ENCODE measurements at places on chromosomes 6 and 20. TPM values are rescaled to one million over a fixed set of nuclear protein-coding genes. Genes with fewer than 3 reads are reported as not detected.

GRCh38 chr20:25453035-25453810, 45.8 kb downstream of the GINS1 start:
- DNase-seq = peak; percentile 71

DNA sequence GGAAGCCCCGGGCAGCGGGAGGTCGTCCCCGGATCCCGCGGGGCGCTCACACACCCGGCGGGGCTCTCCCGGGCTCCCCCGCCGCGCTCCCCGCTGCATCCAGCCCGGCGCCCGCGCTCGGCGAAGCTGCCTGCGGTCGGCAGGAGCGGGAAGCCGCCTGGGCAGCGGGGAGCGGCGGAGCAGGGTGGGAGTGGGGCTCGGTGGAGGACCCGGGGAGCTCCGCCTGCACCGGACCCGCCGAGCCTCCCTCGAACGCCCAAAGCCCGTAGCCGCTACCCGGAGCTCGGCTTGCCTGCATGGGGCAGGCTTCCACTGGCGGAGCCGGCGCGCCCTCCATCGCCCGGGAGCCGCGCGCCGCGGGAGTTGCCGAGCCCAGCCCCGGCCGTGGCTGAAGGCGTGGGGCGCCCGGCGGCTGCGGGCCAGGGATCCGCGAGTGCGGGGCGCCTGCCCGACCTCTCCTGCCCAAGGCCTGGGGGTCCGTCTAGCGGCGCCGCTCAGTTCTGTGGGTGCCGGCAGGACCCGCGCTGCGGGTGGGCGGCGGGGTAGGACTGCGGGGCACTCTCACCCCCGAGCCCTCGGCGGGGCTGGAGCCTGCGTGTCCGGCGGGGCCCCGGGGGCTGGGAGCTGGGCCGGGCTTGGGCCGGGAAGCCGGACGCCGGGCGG, 671 bp downstream of the CDH4 start:
- peak; percentile 20 for DNase-seq

DNA sequence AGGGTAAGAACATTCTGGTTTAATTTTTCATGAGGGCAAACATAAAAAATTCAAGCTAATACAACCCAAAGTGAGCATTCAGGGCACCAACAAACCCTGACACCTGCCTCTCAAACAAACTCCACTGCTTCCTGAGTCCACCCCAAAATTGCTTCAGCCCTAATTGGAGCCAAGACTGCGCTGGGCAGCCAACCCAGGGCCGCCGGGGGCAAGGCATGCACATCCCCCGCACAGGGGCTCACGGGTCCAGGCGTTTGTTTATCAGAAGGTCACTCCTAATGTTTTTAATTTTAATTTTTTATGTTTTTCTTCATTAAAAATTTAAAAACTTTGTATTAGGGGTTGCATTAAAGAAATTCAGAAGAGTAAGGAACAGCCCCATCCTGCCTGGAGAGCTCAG, 459.1 kb upstream of the CDH4 start:
- DNase-seq = no peak

GRCh38 chr20:49446808-49447207, 35.7 kb downstream of the KCNB1 start:
- peak; percentile 34 for DNase-seq

- peak; percentile 77 for DNase-seq
These were observed 26.1 kb upstream of the TINAG start for GRCh38 chr6:54282186-54282585.

DNA sequence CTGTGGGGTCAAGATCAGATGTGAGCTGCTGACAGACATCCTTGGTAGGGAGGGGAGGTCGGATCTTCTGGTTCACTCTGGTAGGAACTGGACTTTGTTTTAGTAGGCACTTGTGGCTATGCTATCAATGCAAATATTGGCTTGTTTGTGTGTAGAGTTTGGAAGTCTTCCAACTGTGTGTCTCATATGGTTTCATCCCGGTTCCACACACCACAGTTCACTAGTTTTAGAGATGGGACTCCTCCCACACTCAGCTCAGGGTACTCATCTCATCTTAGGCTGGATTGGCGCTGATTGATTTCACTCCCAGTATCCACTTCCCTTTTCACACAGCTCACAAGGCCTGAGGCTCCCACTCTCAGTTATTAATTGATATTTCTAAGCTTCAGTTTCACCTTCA, 161.3 kb downstream of the THBS2 start:
- DNase-seq = peak; percentile 39

DNA sequence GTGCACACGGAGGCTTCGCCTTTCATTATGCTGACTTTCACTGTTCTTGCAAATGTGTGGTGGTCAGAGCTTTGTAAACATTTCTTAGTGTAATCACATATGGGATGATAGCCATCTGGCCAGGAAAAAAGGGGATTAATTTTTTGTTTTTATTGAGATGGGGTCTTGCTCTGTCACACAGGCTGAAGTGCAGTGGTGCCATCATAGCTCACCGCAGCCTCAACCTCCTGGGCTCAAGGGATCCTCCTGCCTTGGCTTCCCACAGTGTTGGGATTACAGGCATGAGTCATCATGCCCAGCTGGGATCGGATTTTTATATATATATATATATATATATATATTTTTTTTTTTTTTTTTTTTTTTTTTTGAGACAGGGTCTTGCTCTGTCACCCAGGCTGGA, 11.0 kb upstream of the TIAM2 start:
- DNase-seq = peak; percentile 55

DNA sequence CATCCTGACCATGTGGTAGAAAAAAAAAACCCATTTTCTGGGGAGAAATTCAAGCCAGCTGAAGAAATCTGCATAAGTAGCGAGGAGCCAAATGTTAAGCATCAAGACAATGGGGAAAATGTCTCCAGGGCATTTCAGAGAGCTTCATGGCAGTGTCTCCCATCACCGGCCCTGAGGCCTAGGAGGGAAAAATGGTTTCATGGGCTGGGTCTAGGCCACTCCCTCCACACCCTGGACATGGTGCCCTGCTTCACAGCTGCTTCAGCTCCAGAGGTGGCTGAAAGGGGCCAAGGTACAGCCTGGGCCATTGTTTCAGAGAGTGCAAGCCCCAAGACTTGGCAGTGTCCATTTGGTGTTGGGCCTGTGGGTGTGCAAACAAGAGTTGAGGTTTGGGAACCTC, 34.4 kb upstream of the B3GAT2 start:
- DNase-seq = no peak

DNA sequence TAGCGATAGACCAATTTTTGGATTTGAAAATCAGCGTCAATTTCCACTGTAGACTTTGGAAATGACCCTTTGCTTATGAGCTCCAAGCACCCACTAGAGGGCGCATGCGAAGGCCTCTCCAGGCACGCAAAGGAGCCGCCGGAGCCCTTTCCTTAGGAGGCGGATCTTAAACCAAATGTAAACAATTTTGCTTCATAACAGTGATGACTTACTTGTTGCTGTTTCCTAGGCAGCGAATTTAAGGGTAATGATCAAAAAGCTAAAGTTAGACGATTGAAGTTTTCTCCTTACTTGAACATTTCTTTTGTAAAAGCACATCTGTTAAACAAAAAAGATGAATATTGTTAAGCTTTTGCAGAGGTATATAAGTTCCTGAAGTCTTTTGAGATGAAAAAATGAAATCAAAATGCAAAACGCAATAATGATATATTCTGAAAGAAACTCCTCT, 29.2 kb upstream of the EXOC2 start:
- peak; percentile 82 for DNase-seq

GRCh38 chr6:131258816-131259476, 123.7 kb downstream of the AKAP7 start:
- peak; percentile 61 for DNase-seq

DNA sequence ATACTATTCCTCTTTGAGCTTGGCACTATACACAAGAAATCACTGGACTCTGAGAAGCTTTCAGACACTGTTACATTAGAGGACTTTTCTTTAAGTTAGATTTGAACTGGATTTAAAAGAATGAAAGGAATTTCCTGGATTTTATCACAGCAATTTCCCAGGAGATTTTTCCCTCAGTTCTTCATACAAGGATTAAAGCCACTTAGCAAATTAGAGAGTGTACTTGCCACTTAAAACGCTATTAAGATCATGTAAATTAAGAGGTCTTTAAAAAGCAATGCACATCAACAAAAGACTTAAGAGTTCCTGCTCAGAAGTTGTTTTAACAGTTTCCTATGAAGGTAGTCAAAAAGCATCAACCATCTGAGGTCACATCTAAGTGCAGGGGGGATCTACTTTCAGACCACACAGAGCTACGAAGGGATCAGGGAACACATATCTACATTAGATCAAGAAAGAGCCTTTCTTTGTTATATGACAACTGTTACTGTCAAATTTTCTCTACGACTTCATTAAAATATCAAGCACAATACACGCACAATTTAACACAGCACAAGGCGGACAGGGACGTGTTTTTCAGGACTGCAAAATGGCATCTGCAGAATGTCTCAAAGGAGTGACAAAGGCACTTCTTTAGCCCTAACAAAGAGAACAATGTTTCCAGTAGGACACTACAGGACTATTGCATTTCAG, 65.8 kb downstream of the EPB41L2 start:
- peak; percentile 28 for DNase-seq

DNA sequence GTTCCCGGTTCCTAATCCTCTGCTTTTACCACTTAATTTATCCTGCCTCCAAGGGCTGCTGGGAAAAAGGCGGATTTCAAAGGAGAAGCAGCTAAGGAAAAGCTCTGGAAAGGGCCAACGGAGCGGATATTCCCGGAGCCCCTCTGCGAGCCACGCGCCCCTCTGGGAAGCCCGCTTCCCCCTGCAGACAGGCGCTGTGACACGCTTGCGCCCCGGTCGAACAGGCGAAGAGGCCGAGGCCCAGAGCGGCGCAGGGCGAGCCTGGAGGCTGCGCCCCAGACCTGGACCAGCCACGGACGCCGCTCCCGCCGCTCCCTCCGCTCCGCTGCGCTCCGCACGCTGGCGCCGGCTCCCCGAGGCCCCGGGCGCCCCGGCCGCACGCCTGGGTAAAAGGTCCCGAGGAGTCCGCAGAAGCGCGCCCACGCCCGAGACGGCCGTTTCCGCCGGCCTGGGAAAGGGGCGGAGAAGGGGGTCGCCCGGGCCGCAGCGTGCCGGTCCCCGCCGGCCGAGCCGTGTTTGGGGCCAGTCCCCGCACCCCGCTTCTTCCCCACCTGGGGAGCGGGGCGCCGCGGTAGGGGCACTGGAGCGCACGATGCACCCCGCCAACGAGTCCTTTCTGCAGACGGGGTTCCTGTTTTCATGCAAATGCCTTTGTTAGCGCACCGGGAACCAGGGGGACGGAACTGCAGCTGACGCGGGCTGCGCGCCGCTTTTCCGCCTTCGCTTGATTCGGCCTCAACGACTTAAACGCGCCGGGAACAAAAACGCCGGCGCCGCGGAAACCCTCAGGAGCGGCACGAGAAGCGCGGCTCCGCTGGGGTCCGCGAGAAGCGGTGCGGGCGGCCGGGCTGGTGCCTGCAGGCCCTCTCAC, 91.9 kb upstream of the SIRPA start:
- DNase-seq = peak; percentile 43

DNA sequence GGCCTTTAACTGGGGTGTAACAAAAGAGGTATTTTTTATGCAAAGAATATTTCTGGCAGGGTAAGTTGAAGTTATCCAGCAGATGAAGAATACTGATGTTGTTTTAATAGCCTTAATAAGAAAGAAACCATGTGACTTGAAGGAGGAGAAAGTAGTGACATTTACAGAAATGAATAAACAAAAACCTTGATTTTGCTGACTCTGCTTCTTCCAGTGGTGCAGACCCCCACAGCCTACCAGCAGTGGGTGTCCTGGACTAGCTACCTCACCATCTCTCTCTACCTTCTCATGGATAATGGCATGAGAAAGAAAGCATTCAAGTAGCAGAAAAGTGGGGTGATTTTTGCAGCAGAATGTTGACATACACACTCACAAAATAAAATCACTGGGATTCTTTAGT, 162.6 kb upstream of the RNF217 start:
- no peak for DNase-seq

DNA sequence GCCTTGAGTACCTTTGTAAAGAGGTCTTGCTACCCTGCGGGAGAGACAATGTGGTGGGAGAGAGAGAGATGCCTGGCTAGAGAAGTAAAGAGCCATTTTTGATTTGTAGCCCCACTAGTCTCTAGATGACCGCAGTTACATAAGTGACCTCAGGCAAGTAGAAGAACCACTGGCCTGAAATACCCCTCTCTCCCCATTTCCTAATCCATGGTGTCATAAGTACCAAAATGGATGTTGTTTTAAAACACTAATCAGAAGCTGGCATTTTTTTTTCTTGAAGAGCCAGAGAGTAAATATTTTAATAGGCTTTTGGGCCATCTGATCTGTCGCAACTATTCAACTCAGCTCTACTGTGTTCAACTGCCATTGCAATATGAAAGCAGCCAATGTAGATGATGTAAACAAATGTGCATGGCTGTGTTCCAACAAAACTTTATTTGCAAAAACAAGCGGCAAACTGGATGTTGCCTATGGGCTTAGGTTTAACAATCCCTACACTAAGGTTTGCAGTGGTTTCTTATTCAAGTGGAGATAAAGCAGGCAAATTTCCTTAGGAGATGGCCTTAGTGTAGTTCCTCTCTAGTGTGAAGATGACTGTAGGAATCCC, 36.5 kb downstream of the RARS2 start:
- DNase-seq = no peak

GRCh38 chr6:90581146-90581545, 5.7 kb downstream of the MAP3K7 start:
- DNase-seq = no peak

- peak; percentile 16 for DNase-seq
These were observed 241.9 kb upstream of the STXBP5 start for GRCh38 chr6:146962329-146962728.

GRCh38 chr6:21354805-21355238, 238.7 kb upstream of the SOX4 start:
- no peak for DNase-seq

- peak; percentile 75 for DNase-seq
These were observed 12.8 kb downstream of the RGS17 start for GRCh38 chr6:153117986-153118879.

GRCh38 chr20:63911176-63911575, 16.2 kb downstream of the DNAJC5 start:
- DNase-seq = no peak

DNA sequence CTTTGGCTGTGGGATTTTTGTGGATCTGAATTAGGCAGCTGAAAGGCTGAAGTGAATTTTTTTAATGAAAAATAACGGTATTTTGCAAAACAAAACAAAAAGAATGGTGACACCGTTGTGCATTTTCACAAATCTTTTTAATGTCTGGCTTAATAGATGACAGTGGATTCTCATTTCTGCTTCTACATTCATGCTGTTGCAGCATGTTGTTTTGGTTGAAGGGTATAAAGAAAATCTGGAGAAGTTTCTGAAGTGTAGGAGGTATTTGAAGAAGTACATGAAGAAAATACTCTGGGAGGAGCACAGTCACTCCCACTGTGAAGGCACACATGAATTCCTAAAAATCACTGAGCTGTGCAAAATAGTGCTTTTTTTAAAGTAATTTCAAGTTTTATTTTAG, 3.1 kb upstream of the MAP3K5 start:
- no peak for DNase-seq

GRCh38 chr6:115945306-115945705, 115.4 kb downstream of the FRK start:
- peak; percentile 90 for DNase-seq

GRCh38 chr6:111789598-111789997, 83.7 kb downstream of the FYN start:
- DNase-seq = no peak

The SOX12 gene
- total RNA-seq = 3.1 TPM

The MYCT1 gene
- total RNA-seq = 0.10 TPM

The SPATA2 gene
- total RNA-seq = 6.6 TPM

The COMMD7 gene
- 75.8 TPM for total RNA-seq

The PLTP gene
- 47.1 TPM for total RNA-seq

The SMPD2 gene
- total RNA-seq = 11.5 TPM

The DYNLRB1 gene
- 346 TPM for total RNA-seq

The RIPOR2 gene
- total RNA-seq = 0.68 TPM

The PLCB1 gene
- total RNA-seq = 18.1 TPM

The CALHM5 gene
- total RNA-seq = 4.1 TPM

The SRSF12 gene
- total RNA-seq = not detected

The AGER gene
- total RNA-seq = 0.98 TPM

All from RPMI7951 (cell line).